Inflammatory macrophage treated with lipopolysaccharide for 1 hour (primary cell): ENCODE measurements at places on chromosomes 6 and 20.

- DNase-seq, result no peak
Measured at GRCh38 chr6:118678866-118679265, 27.5 kb upstream of the CEP85L start.

- no peak for DNase-seq
Measured at GRCh38 chr6:82144007-82144851, 103.3 kb downstream of the IBTK start.

DNA sequence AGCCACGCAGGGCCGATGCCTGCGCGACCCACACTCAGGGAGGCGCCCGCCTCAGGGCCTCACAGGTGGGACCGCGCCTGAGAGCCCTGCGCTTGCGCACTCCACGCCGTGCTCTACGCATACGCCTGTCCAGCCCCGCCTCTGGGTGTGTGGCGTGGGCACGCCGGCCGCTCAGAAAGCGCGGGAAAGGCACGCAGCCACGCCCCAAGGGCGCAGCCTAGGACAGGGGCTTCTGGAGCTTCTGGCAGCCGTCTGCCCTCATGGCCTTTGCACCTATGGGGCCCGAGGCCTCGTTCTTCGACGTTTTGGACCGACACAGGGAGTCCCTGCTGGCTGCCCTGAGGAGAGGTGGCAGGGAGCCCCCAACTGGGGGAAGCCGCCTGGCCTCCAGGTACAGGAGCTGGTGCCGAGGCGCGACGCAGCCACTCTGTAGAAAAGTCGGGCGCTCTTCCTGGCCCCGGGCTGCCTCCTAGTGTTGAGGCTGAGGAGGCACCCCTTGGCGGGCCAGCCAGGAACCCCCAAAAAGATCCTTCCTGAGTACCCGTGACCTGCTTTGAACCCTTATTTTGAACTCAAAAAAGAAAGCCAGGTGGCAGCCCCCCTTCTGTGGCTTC, at the start of gene SPO11:
TSS of gene SPO11 (plus strand) at position 196 of the 614 bp plus-strand sequence. CDS start at position 261, 65 bp downstream.
- DNase-seq, result no peak

DNA sequence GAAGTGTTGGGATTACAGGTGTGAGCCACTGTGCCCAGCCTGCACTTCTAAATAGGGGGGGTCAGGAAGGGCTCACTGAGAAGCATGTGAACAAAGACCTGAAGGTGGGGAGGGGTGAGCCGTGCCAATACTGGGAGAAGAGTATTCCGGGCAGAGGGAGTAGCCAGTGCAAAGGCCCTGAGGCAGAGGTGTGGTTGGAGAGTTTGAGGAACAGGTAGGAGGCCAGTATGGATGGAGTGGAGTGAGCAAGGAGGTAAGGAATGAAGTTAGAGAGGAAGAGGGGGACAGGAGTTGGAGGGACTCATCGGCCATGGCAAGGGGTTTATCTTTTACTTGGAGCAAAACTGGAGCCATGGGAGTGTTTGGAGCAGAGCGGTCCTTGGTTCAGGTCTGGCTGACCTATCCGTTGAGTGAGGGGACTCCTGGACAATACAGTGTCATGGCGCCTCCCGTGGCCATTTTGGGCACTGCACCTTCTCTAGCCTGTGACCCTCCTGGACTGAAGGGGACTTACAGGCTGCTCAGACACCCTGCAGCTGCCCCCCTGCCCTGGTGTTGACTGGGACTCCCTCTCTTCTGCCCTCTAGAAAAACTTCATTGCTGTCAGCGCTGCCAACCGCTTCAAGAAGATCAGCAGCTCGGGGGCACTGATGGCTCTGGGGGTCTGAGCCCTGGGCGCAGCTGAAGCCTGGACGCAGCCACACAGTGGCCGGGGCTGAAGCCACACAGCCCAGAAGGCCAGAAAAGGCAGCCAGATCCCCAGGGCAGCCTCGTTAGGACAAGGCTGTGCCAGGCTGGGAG, 12.1 kb downstream of the FOXS1 start:
- no peak for DNase-seq

GRCh38 chr20:58241766-58242465, 13.5 kb upstream of the ANKRD60 start:
- peak; percentile 49 for DNase-seq

DNA sequence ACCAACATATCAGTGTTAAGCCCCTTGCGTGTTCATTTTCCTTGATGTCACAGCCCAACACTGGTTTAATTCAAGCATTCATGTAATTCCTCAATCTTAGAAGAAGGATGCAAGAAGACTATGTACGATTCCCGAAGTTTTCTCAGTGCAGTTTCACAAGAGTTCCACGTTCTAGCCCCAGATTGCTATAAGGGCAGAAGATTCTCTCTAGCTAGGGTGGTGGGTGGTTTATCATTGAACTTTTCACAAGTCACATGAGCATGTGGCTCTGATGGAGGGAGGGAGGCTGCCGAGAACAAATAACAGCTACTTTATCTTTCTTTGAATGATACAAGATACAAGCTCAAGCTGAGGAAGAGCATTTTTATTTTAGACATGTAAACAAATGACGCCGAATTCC, 71.9 kb upstream of the NHSL1 start:
- DNase-seq, result no peak

DNA sequence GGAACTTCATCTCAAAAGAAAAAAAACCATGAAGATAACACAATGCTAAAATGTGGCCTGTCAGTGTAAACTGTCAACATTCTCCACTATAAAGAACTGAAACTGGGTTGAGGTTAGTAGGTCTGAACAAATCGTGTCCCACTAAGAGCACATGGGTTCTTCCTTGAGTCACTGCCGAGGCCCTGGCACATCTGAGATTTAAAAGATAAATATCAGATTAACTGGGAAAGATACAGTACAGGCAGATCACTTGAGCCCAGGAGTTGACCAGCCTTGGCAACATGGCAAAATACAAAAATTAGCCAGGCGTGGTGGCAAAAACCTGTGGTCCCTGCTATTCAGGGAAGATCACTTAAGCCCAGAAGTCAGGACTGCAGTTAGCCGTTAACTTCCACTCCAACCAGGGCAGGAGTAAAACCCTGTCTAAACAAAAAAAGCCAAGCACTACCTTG, 5.6 kb downstream of the EEF1A1 start:
- DNase-seq, result peak; percentile 17

GRCh38 chr6:131295081-131295480, 159.8 kb downstream of the AKAP7 start:
- no peak for DNase-seq

GRCh38 chr20:56916345-56916622, 287.2 kb downstream of the TFAP2C start:
- no peak for DNase-seq

DNA sequence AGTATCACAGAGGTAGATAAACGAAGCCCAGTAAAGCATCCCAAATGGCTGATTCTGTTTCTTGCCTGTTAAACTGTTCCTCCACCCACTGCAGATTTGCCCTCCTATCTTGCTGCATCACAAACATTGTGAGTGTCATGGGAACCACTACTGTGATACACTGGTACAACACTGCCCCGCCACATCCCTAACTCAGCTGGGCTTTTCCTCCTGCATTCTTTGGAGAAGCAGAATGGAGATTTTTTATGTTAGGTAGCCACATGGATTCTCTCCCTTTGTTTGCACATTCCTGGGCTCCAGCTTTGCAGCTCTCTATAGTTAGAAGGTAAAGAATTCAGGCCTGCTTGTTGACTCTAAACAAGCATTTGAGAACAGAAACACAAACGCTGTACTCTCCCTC, 234.1 kb downstream of the TMEM242 start:
- DNase-seq, result no peak

DNA sequence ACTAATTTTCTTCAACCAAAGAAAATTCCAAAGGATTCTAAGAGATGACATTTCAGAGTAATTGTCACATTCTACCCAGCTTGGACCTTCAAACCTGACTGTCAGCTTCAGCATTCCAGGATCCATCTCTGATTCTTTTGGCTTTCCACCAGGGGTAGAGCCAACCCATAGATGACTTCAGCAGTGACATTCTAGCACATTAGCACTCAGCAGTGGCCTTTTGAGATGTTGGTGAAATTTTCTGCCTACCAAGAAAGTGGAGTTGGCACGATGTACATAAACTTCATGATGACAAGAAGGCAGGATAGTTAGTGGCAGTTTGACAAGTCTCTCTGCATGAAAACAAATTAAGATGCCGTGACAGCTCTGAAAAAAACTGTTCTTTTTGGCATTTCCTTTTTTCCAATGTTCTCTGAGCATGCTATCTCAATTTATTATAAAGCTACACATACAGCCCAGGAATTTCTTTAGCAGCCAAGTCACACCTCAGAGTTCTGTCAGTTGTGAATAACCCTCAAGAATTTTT, 466.5 kb upstream of the RNF217 start:
- DNase-seq, result no peak

DNA sequence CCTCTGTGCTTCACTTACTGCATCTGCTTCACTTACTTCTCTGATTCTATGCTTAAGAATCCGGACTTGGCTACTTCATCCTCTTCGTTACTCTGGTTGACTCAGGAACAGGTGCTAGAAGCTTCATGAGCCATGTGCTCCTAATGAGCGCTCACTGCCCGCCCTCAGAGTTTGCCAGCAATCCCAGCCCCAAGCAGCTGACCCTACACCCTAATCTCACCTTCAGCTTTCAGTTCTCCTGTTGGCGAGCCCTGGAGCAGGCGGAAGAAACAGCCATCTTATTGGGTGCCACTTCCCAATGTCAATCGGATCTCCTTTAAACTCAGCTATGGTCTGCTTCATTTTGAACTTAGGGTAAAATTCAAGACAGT, 61.3 kb downstream of the FOXA2 start:
- no peak for DNase-seq

GRCh38 chr20:40521962-40522361, 167.1 kb downstream of the MAFB start:
- peak; percentile 25 for DNase-seq

DNA sequence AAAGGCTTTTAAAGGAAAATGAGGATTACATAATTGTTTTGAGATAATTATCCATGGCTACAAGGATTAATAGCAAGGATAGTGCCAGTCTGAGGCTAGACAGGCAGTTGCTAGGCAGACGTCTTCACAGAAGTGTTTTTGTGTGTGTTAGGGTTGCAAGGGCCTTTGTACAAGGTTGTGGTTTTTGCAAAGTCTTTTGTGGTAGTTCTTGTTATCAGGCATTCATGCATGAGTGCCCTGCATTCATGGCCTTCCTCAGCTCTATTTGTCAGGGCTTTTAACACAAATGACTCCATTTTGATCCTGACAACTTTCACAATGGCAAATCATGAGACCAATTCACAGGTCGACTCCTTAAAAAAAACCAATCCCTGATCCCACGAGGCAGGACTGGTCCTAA, 68.1 kb upstream of the TXNDC5 start:
- DNase-seq, result no peak

DNA sequence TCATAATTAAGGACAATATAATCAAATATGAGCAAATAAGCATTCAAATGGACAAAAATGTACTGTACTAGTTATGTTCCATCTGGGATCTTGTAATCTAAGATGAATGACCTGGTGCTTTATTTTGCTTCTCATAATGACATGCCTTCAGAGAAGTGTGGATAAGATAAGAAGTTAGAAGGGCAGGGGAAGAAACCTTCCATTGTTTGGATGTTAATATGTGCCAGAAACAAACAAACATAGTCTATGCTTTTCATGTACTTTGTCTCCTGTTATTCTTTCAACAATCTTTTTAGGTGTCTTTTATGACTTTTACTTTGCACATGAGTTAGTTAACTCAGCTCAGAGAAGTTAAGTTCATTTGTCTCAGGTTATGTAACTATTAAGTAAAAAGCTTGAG, 511.5 kb upstream of the SOX4 start:
- no peak for DNase-seq

GRCh38 chr6:100472674-100473073, 8.0 kb upstream of the SIM1 start:
- DNase-seq, result no peak

- DNase-seq, result peak; percentile 95
Measured at GRCh38 chr6:37242429-37243052, 15.0 kb upstream of the TBC1D22B start.

GRCh38 chr6:56742122-56742791, 99.6 kb upstream of the DST start:
- DNase-seq, result peak; percentile 58

DNA sequence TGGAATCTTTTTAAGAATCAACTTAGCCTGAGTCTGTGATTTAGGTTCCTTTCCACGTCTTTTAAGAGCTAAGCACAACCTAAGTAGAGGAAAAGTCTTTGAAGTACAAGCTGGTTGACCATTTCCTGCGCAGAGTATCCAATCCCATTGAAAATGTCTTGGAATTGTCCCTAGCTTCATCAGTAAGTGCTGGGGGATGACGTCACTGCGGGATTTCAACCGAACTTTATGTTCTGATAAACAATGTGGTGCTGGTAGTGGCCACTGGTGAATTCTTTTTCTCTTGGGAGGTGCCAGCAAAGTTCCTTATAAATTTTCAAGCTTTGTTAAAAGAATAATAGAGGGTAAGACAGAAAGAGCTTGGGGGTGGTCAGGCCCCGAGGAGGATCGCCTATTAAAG, 69.2 kb downstream of the PDE7B start:
- no peak for DNase-seq

DNA sequence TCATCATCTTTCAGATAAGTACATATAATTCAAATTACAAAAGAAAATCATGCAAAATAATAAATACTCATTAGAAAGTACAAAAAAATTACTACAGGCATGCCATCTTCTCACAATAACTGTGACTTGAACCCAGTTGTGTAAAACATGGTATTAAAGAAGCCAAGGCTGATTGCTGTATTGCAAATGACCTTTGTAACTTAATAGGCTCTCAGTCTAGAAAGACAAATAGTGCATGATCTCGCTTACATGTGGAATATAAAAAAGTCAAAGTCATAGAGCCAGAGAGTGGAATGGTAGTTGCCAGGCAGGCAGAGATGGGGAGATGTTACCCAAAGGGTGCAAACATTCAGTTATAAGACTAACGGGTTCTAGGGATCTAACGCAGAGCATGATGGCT, 626.1 kb downstream of the COL12A1 start:
- DNase-seq, result no peak

DNA sequence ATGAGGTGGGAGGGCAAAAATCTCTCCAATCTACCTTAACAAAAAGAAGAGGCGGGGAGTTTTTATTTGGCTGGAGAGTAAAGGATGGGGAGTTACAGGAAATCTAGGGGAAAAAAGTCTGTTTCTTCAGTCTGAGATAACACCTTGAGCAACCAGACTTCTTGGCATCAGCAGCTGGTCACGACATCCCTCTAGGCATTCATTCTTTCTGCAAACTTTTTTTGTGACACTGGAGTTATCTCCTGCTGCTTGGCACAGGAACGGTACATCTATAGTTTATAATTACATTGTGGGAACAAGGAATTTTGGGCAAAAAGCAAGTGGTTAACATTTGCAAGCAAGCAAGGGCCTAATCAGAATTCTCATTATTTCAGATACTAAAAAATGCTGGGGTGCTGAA, 50.6 kb upstream of the IFNGR1 start:
- DNase-seq, result no peak

GRCh38 chr20:61630391-61630650, 378.3 kb downstream of the CDH4 start:
- no peak for DNase-seq

DNA sequence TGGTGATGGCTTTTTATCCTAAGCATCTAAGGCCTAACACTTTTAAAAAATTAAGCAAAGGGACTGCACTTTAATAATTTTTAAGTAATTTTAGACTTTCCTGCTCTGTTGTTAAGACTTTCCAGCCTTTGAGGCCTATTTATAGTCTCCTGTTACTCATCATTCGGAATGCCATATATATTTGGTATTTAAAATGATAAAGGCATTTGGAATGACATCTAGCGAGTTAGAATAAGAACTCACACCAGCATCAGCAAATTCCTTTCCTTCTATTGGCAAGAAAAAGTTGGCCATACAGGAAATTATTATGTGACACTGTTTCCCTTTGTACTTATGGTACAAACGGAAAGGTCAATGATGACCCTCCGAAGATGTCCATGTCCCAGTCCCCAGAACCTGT, 88.1 kb upstream of the STMND1 start:
- no peak for DNase-seq
